Activated CD8-positive, alpha-beta memory T cell treated with anti-CD3 and anti-CD28 coated beads for 4 hours (primary cell): ENCODE measurements at places on chromosomes 11 and 22.

DNA sequence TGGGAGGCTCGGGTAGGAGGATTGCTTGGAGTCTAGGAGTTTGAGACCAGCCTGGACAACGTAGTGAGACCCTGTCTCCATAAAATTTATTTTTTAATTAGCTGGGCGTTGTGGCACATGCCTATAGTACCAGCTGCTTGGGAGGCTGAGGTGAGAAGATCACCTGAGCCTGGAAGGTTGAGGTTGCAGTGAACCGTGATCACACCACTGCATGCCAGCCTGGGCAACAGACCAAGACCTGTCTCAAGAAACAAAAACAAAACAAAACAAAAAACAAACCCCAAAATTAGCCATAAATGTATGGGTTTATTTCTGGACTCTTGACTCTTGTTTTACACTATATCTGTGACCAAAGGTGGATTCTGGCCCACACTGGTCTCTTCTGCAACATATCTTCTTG lies 41.6 kb downstream of the EIF3F start:
- DNase-seq = no peak

DNA sequence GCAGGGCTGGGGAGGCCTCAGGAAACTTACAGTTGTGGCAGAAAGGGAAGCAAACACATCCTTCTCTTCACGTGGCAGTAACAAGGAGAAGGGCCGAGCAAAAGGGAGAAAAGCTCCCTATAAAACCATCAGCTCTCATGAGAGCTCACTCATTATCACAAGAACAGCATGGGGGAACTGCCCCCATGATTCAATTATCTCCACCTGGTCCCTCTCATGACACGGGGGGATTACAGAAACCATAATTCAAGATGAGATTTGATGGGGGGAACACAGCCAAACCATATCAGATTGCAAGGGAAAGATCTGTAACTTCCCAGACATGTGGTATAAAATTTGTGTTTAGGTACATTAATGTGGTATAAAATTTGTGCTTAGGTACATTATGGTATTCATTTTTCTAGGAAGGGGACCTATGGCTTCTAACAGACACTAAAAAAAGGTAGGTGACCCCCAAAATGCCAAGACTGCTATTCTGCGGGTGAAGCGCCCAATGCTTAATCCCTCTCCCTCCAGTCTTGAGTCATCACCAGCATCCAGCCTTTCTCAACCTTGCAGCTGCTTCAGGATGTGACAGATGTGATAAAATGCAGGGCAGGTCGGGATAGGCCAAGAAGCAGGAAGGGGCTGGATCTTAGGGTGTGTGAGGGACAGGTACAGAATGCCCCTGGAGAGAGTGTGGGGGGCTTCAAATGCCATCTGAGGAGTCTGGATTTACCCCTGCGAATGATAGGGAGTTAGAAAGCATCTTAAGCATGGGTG lies 57.7 kb upstream of the AMPD3 start:
- no peak for DNase-seq

DNA sequence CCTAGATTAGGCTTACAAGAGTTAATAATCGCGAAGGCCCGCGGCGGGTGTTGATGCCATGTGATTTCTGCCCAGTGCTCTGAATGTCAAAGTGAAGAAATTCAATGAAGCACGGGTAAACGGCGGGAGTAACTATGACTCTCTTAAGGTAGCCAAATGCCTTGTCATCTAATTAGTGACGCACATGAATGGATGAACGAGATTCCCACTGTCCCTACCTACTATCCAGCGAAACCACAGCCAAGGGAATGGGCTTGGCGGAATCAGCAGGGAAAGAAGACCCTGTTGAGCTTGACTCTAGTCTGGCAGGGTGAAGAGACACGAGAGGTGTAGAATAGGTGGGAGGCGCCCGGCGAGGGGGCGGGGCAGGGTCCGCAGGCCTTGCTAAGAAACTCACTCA lies 65.5 kb downstream of the AAMDC start:
- DNase-seq = no peak

DNA sequence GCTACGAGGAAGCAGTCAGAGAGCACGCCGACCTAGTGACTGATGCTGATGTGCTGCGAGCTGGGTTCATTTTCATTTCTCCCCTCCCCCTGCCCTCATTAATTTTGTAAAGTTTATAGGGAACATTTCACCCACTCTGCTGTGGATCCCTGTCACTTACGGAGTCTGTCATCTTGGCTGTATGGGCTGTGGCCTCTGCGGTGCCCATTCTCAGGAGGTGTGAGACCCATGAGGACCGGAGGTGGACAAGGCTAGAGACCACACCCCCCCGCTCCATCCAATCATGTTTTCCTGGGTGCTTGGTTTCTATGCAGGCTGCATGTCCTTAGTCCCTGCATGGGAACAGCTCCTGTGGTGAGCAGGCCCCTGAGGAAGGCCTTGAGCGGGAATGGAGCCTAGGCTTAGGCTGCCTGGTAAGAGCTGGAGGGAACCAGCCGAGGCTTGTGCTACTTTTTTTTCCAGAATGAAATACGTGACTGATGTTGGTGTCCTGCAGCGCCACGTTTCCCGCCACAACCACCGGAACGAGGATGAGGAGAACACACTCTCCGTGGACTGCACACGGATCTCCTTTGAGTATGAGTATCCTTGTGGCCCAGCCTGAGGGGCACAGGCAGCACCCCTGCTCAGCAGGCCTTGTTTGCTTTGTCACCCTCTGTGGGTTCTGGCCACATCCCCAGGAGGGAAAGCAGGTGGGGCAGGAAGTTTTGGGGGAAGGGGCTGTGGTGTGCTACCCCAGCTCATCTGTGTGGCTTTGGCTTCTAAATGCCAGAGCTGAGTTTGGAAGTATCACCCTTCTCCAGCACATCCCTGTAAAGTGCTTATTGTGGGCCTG lies 19.1 kb downstream of the CLDN5 start:
- no peak for DNase-seq

DNA sequence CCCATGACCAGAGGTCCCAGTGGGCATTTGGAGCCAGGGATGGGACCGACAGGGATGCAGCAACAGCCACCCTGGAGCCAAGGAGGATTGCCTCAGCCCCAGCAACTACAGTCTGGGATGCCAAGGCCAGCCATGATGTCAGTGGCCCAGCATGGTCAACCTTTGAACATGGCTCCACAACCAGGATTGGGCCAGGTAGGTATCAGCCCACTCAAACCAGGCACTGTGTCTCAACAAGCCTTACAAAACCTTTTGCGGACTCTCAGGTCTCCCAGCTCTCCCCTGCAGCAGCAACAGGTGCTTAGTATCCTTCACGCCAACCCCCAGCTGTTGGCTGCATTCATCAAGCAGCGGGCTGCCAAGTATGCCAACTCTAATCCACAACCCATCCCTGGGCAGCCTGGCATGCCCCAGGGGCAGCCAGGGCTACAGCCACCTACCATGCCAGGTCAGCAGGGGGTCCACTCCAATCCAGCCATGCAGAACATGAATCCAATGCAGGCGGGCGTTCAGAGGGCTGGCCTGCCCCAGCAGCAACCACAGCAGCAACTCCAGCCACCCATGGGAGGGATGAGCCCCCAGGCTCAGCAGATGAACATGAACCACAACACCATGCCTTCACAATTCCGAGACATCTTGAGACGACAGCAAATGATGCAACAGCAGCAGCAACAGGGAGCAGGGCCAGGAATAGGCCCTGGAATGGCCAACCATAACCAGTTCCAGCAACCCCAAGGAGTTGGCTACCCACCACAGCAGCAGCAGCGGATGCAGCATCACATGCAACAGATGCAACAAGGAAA lies 27.3 kb upstream of the L3MBTL2 start:
- no peak for DNase-seq

DNA sequence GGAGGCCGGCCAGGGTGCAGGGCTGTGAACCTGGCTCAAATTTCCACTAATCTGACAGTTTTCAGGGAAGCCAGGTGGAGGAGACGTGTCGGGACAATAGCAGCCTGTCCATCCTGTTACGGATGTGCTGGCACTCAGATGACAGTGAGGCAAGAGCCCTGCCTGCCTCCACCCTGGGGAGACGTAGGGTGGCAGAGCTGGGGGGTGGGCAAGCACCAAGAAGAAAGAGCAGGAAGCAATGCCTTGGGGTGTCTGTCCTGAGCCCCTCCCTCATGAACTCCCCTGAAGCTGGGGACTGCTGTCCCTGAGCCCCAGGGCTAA lies 10.0 kb upstream of the TRIM29 start:
- no peak for DNase-seq

GRCh38 chr11:121086866-121087265 lies 14.2 kb upstream of the TECTA start:
- no peak for DNase-seq

DNA sequence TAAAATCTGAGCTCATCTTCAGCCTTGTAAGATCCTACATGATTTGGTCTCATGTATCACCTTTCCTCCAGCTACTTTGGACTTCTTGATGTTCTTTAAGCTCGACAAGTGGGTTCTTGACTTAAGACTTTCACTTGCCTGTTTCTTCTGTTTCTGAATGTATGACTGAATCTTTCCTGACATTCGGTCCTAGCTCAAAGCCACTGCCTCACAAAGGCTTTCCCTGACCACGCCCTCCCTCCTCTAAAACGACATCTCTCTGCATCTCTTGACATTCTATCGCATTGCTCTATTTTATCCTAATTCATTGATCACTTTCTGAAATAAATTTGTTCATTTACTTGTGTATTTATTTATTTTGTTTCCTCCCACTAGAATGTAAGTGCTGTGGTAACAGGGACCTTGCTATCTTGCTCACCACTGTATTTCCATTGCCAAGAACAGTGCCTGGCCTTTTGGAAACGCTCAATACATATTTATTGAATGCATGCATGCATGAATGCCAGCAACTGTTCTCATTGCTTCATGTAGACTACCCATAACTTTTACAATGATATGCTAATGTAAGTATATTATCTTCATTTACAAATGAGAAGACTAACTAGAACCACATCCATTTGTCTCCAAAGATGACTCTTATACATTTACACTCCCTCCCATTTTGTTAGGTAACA lies 43.0 kb downstream of the LMO2 start:
- DNase-seq = no peak
